ENCODE measurements at places on chromosomes 7 and 10.

DNA sequence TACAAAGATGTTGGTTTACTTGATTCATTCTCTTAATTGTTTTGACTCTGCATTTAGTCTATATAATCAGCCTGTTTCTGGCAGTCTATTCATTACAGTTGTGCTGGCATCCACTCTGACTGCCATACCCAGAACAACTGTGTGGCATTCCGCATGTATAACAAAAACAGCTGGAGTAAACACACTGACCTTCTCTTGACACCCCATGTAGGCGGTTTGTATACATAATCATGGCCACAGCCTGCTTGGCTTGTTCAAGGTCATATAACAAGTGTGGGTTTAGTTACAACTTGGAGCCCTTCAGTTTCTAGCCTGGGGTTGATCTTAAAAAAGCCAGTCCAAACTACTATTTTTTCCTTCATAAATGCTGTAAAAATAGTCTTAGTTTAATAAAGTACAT is 70.9 kb downstream of the MBL2 start:
- no peak for DNase-seq

DNA sequence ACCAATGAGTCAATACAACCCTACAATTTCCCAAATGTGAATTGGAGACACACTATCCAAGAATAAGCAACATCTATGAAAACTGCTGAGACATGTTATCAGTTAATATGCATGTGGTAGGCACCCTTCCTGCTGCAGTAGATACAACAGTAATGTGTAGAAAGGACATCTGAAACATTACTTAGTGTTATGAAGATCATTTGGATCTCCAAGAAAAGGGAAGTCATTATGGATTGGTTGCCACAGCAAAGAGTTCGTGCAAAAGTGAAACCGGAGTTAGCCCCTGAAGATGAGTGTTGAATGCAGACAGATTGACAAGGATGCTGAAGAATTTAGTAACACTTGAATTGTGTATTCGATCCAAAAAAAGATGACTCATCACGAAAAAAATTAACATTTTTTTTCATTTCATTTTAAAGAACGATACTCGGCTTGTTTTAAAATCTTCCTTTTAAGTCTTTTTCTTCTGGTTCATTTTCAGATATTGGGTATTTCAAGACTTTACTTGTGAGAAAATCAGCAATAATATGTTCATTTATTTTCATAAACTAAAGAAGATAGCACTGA is 322.4 kb upstream of the KLF6 start:
- DNase-seq: no peak

DNA sequence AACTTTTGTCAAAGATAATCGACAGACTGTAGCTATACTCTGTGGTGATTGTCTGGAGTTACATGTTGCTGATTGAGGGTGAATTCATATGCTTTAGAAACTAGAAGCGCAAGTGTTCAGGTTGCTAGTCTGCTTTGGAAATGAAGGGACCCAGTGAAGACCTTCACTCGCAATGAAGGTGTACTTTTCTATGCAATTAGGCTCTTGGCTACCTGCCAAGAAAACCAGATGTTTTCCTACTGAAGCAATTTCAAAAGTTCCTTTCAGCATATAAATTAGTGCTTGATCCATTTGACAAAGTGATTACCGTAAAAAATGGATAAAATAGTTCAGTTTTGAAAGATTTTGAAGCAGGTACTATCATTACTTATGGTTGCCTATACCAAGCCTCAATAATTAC is 10.0 kb upstream of the STK31 start:
- DNase-seq: no peak

DNA sequence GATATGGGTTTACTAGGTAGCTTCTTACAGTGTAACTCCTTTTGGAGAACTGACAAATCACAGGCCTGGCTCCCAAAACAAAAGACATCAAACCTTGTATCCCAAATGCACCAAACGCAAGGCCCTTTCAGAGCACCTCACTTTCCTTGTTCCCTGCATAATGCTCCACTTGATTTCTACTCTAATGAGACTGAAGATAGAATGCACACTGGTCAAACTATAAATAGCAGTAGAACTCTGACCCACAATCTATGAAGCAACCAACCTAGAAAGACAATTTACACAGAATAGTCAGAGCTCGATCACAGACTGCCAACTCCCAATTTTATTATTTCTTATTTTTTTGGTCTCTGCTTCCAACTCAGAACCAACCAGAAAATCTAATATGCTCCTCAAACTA is 214.4 kb downstream of the CACNA2D1 start:
- no peak for DNase-seq

DNA sequence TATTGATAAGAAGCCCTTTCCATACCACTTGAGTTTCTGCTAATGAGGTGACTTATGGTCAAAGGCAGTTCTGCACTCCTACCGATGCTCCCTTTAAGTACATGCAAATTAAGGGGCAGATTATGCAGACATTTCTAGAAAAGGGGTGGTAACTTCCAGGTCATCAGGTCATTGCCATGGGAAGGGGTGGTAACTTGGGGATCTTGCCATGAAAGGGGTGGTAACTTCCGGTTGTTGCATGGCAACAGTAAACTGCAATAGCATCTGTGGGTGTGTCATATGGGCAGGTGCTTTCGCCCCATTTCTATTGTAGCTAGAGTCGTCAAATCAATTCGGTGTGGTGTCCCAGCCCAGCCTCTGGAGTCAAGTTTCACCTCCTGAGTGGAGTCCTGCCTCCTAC is 150.9 kb downstream of the UBE2H start:
- DNase-seq: no peak

GRCh38 chr10:44032216-44032615 is 352.7 kb downstream of the CXCL12 start:
- peak; percentile 66 for DNase-seq

DNA sequence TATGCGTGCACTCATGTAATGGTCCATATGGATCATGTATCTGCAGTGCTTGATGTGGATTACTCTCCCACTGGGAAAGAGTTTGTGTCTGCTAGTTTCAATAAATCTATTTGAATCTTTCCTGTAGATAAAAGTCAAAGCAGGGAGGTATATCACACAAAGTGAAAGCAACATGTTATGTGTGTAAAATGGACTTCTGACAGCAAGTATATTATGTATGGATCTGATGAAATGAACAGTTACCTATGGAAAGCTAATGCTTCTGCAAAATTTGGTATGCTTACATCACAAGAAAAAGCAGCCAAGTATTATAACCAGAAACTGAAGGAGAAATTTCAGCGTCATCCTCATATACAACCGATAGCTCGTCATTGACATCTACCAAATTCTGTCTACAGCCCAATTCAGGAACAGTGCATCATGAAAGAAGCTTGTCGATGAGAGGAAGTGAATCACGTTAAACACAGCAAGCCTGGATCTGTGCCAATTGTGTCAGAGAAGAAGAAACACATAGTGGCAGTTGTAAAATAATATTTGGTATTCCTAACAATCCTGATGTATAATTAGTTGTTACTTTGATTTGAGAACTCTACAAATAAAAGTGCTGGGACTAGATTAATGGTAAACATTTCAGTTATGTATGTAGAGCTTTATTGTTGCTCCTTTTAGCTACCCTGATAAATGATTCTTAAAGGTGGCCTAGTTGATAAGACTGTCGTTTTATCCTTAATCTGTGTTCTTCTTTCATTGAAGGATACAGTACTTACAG is 14.2 kb upstream of the SYPL1 start:
- DNase-seq: peak; percentile 78

- DNase-seq: no peak
Observed at GRCh38 chr10:5650664-5651387, 15.6 kb downstream of the ASB13 start.

GRCh38 chr7:133191787-133192186 is 61.1 kb upstream of the EXOC4 start:
- no peak for DNase-seq

DNA sequence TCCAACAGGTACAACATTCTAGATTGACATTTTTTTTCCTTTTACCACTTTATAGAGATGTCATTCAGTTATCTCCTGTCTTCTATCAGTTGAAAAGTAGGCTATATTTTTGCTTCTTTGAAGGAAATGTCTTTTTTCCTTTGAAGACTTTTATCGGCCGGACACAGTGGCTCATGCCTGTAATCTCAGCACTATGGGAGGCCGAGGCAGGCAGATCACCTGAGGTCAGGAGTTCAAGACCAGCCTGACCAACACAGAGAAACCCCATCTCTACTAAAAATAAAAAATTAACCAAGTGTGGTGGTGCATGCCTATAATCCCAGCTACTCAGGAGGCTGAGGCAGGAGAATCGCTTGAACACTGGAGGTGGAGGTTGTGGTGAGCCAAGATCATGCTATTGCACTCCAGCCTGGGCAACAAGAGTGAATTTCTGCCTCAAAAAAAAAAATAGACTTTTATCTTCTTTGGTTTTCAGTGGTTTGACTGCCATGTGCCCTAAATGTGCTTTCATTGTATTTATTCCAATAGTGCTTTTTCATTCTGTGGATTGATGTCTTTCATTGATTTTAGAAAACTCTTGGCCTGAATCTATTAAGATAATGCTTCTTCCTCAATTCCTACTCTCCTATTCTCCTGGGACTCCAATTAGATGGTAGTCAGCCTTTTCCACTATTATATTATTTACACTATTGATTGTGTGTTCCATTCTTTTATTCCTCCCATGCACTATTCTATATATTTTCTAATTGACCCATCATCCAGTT is 84.6 kb downstream of the IMMP2L start:
- DNase-seq: no peak

- DNase-seq: no peak
Observed at GRCh38 chr10:87523731-87524130, 19.0 kb downstream of the MINPP1 start.

DNA sequence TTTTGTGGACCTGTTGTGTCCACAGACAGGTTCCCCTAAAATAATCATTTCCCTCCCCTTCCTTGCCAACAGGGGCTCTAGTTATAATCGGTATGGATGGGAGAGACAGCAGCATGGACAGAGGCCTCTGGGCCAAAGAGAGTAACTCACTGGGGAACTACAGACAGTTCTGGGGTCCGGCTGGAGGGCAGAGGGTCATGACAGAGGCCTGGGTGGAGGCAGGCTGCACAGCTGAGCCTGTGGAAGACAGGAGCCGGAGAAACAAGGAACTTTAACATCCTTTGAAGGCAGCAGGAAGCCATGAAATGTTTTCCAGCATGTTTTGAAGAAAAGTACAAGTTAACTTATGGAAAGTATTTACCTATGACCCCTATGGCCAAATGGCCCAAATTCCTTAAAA is 68.6 kb downstream of the PDIA4 start:
- DNase-seq: no peak

- DNase-seq: peak; percentile 79
Observed at GRCh38 chr10:17214971-17215781, 12.9 kb upstream of the VIM start.

GRCh38 chr10:68604441-68604840 is 44.3 kb downstream of the TET1 start:
- no peak for DNase-seq

DNA sequence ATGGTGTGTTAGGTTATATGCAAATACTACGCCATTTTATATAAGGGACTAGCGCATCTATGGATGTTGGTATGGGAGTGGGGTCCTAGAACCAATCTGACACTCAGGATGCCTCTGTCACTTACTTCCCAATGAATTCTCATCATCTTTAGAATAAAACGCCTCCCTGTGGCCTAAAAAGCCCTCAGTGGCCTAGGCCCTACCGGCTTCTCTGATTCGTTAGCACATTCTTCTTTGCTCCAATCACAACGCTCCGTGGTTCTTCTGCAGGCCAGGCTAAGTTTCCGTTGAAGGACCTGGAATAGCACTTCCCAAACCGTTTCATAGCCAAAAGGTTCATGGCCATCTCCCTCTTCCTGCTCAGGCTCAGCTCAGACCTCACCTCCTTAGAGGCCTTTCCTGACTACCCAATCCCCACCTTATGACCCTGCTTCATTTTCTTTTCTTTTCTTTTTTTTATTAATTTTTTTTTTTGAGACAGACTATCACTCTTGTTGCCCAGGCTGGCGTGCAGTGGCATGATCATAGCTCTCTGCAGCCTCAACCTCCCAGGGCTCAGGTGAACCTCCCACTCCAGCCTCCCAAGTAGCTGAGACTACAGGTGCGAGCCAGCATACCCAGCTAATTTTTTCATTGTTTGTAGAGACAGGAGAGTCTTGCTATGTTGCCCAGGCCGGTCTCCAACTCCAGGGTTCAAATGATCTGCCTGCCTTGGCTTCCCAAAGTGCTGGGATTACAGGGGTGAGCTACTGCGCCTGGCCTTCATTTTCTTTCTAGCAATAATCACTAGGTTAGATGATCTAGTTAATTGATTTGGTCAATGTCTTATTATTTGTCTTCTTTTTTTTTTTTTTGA is 24.5 kb upstream of the YWHAG start:
- DNase-seq: no peak

DNA sequence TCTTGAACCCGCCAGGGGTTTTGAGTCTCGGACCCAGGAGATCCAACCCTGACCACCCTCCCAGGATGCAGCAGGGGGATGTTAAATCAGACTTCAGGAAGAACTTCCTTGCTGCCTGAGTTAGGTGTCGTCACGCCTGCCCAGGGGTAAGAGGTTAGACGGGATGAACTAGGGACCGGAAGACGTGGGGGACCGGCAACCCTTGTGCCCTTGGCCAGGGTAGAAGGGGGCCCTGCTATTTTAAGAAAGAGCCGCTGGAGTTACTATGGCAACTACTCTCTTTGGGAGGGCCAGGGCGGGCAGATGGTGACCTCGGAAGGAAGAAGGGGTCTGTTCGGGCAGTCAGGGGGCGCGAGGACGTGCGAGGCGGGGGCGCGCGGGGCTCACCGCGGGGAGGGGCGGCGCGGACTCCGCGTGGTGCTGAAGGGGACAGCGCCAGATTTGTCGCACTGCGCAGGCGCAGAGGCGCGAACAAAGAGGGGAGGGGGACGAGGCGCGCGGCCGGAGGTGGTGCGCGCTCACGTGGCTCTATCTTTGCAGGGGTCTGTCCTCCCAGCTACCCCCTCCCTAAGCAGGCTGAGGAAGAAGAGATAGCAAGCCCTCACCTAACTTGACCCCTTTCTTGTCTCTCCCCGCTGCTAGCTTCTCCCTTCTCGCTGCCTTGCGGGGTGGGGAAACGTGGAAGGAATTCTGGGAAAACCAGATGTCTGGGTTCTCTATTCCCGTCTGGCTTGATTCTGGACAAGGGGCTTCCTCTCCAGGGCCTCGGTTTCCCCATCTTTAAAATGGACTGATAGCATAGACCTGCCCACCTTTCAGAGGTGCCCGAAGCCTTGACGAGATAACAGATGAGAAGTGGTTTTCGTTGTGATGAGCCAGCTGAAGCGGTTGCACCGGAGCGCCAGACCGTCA is 940 bp upstream of the PSD start:
- DNase-seq: no peak

DNA sequence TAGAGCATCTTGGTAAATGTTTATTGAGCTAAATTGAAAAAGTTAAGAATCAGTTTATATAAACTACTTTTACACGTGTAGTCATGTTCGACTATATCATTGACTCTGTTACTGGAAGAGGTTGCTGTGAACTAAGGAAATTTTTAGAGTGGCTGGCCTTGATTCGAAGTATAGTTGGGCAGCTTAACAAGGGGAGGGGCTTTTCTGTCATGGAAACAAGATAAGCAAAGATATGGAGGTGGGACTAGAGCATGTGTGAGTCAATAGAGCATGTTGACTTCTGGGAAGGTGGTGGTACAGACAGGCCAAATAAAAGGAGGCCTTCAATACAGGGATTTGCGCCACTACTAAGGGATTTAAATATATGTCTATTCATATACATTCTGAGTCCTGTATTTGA is 7.6 kb downstream of the ATP5F1C start:
- peak; percentile 79 for DNase-seq

Measured in fibroblast of pulmonary artery (primary cell).